Activated CD8-positive, alpha-beta T cell treated with anti-CD3 and anti-CD28 coated beads for 36 hours (primary cell): ENCODE measurements at places on chromosomes 13 and 19.

DNA sequence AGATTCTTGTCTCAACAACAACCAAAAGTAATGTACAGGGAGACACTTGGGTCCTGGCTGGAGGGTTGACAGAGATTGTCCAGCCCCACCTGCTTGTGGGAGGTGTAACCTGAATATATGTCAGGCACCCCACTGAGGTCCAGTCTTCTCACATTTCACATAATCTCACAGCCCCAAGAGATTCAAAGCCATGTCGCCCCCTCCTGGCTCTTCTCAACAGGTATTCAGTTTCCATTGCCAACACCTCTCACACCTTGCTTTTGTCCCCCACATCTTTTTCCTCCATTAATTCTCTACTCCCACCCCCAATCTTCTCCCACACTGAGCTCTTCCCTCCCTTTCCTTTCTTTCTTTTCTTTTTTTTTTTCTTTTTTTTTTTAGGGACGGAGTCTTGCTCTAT lies 11.2 kb downstream of the UNC13A start:
- H3K27me3 ChIP-seq, result peaks cover 30% of the 10 kb centered on the region
- peaks cover 3% of the 10 kb centered on the region for H3K4me1 ChIP-seq
- no peak overlapping the region for H3K27ac ChIP-seq
- H3K4me3 ChIP-seq, result no peak overlapping the region

- H3K4me1 ChIP-seq, result peaks cover 2% of the 10 kb centered on the region
- H3K27ac ChIP-seq, result no peak overlapping the region
- H3K36me3 ChIP-seq, result no peaks in the 10 kb centered on the region
Observed at GRCh38 chr13:66994097-66994496, 236.0 kb downstream of the PCDH9 start.

DNA sequence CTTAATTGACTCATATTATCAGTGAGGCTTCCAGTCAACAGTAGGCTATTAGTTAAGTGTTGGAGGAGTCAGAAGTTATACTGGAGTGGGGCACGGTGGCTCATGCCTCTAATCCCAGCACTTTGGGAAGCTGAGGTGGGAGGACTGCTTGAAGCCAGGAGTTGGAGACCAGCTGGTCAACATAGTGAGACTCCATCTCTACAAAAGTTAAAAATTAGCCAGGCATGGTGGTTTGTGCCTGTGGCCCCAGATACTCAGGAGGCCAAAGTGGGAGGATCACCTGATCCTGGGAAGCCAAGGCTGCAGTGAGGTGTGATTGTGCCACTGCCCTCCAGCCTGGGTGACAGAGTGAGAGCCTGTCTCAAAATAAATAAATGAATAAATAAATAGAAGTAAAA lies 53.2 kb downstream of the COMP start:
- H3K36me3 ChIP-seq, result no peaks in the 10 kb centered on the region
- DNase-seq, result no peak
- H3K4me1 ChIP-seq, result peaks cover 3% of the 10 kb centered on the region
- H3K4me3 ChIP-seq, result no peak overlapping the region
- H3K27me3 ChIP-seq, result no peaks in the 10 kb centered on the region
- H3K27ac ChIP-seq, result no peak overlapping the region

GRCh38 chr13:106473154-106473553 lies 62.3 kb downstream of the EFNB2 start:
- no peaks in the 10 kb centered on the region for H3K36me3 ChIP-seq
- no peak overlapping the region for H3K4me3 ChIP-seq

GRCh38 chr13:104584481-104584880 lies 1518.3 kb upstream of the SLC10A2 start:
- H3K4me1 ChIP-seq, result no peaks in the 10 kb centered on the region
- no peak overlapping the region for H3K4me3 ChIP-seq
- no peak for DNase-seq
- no peaks in the 10 kb centered on the region for H3K27me3 ChIP-seq
- no peaks in the 10 kb centered on the region for H3K36me3 ChIP-seq
- no peak overlapping the region for H3K27ac ChIP-seq

GRCh38 chr13:96081888-96082287 lies 8.0 kb upstream of the HS6ST3 start:
- H3K27me3 ChIP-seq, result no peaks in the 10 kb centered on the region
- no peak overlapping the region for H3K27ac ChIP-seq
- no peaks in the 10 kb centered on the region for H3K36me3 ChIP-seq
- no peak overlapping the region for H3K4me3 ChIP-seq

GRCh38 chr13:70829748-70830147 lies 721.5 kb upstream of the KLHL1 start:
- H3K4me1 ChIP-seq, result no peaks in the 10 kb centered on the region
- H3K36me3 ChIP-seq, result no peaks in the 10 kb centered on the region
- no peak overlapping the region for H3K4me3 ChIP-seq
- H3K27me3 ChIP-seq, result no peaks in the 10 kb centered on the region
- no peak for DNase-seq
- no peak overlapping the region for H3K27ac ChIP-seq

DNA sequence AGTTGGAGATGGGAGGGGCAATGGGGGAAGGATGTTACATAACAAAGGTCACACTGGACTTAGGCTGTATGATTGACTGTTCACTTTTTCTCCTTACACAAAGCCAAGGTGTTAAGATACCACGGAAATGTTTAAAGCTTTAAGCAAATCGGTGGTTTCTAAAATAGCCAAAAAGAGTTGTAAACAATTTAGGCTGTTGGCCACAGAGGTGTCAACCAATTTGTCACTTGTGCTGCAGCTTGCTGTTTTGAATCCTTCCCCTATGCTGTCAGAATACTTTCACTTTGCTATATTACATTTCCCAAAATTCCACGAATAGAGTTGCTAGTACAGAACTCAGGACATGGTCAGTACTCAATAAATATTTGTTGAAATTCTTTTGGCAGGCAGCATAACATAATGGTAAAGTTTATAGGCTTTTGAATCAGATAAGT lies 149.3 kb downstream of the VWA8 start:
- H3K36me3 ChIP-seq, result peaks cover 57% of the 10 kb centered on the region
- H3K27ac ChIP-seq, result no peak overlapping the region

GRCh38 chr13:39512687-39513086 lies 90.3 kb downstream of the LHFPL6 start:
- H3K36me3 ChIP-seq, result no peaks in the 10 kb centered on the region
- no peaks in the 10 kb centered on the region for H3K4me1 ChIP-seq
- DNase-seq, result no peak
- H3K27me3 ChIP-seq, result peaks cover 7% of the 10 kb centered on the region
- no peak overlapping the region for H3K4me3 ChIP-seq
- no peak overlapping the region for H3K27ac ChIP-seq

DNA sequence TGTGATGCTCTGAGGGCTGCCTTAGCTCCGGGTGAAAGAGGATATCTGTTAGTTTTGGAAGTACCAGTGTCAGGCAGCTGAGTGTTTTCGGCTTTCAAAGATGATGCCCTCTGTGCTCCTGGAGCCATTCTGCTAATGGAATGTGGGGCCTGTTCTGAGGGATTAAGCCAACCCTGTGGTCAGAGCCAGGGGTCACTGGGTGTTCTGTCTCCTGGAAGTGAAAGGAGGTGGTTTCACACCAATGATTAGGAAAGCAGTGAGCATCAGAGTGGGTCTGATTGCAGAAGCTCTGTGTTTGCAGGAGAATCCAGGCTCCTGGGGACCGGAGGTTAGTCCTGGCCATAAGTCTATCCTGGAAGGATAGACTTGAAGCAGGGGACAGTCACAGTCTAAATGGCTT lies 94.6 kb downstream of the UQCRFS1 start:
- no peak overlapping the region for H3K4me3 ChIP-seq
- H3K36me3 ChIP-seq, result no peaks in the 10 kb centered on the region
- DNase-seq, result no peak
- H3K27ac ChIP-seq, result no peak overlapping the region

GRCh38 chr13:112715210-112715609 lies 25.4 kb downstream of the ATP11A start:
- H3K36me3 ChIP-seq, result no peaks in the 10 kb centered on the region
- H3K4me3 ChIP-seq, result no peak overlapping the region
- no peak overlapping the region for H3K27ac ChIP-seq

- no peak for DNase-seq
- H3K36me3 ChIP-seq, result no peaks in the 10 kb centered on the region
- H3K27ac ChIP-seq, result no peak overlapping the region
- no peak overlapping the region for H3K4me3 ChIP-seq
- H3K27me3 ChIP-seq, result no peaks in the 10 kb centered on the region
Observed at GRCh38 chr13:107586216-107586615, 629.1 kb downstream of the LIG4 start.

DNA sequence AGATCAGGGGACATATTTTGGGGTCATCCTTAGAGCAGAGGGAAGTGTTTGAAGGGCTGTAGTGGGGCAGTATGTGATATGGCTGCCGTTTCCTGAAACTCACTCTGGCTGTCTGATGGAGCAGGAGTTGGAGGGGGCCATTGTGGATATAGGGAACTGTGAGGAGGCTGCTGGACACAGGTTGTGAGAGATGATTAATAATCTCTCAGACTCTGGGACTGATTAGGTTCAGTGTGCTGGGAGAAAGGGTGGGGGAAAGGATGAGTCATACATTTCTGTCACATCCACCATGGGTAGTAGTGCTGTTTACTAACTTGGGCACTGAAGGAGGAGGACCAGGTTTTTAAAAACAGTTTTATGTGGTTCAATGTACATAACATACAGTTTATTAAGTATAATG lies 4.8 kb downstream of the B3GLCT start:
- H3K4me1 ChIP-seq, result peaks cover 25% of the 10 kb centered on the region
- H3K27me3 ChIP-seq, result no peaks in the 10 kb centered on the region
- H3K36me3 ChIP-seq, result no peaks in the 10 kb centered on the region
- no peak overlapping the region for H3K4me3 ChIP-seq
- H3K27ac ChIP-seq, result peak overlapping the region; percentile 78
- DNase-seq, result peak; percentile 38

- no peak overlapping the region for H3K27ac ChIP-seq
- H3K4me1 ChIP-seq, result peaks cover 14% of the 10 kb centered on the region
- H3K27me3 ChIP-seq, result peaks cover 7% of the 10 kb centered on the region
- no peaks in the 10 kb centered on the region for H3K36me3 ChIP-seq
Observed at GRCh38 chr19:35354898-35355297, 3.4 kb upstream of the FFAR3 start.

- H3K36me3 ChIP-seq, result no peaks in the 10 kb centered on the region
- H3K4me1 ChIP-seq, result no peaks in the 10 kb centered on the region
- peaks cover 9% of the 10 kb centered on the region for H3K27me3 ChIP-seq
- no peak overlapping the region for H3K27ac ChIP-seq
Observed at GRCh38 chr13:43441899-43442499, 344.8 kb downstream of the ENOX1 start.

- H3K27ac ChIP-seq, result no peak overlapping the region
- DNase-seq, result no peak
- H3K4me1 ChIP-seq, result peaks cover 13% of the 10 kb centered on the region
- no peaks in the 10 kb centered on the region for H3K36me3 ChIP-seq
- no peak overlapping the region for H3K4me3 ChIP-seq
Observed at GRCh38 chr19:51686171-51686570, 7.0 kb upstream of the SPACA6 start.

DNA sequence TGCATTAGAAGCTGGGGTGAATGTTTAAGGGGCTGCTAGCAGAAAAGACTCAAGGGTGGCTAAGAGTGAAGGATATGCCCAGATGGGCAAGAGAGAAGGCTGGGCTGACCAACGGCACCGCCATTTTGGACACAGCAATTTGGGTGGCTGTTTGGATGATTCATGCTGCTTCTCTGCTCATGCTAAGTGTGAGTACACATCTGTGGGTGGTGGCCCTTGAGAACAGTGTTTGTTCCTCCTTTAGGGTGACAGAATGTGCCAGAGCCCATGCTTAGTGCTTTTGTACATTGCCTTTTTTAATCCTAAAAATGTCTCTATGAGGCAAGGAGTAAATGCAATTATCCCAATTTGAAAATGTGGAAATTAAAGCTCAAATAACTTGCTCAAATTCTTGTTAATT lies 9.8 kb downstream of the CBY2 start:
- no peak overlapping the region for H3K27ac ChIP-seq
- no peaks in the 10 kb centered on the region for H3K4me1 ChIP-seq
- H3K27me3 ChIP-seq, result no peaks in the 10 kb centered on the region
- no peaks in the 10 kb centered on the region for H3K36me3 ChIP-seq
- no peak for DNase-seq

GRCh38 chr19:54473892-54474372 lies 836 bp upstream of the CDC42EP5 start:
- DNase-seq, result no peak
- peaks cover 32% of the 10 kb centered on the region for H3K27me3 ChIP-seq
- H3K27ac ChIP-seq, result no peak overlapping the region
- H3K4me1 ChIP-seq, result peaks cover 17% of the 10 kb centered on the region

GRCh38 chr13:50452756-50453155 lies 390.7 kb downstream of the DLEU7 start:
- H3K36me3 ChIP-seq, result no peaks in the 10 kb centered on the region
- no peak overlapping the region for H3K4me3 ChIP-seq
- H3K27ac ChIP-seq, result no peak overlapping the region
- H3K4me1 ChIP-seq, result no peaks in the 10 kb centered on the region
- no peak for DNase-seq
- H3K27me3 ChIP-seq, result no peaks in the 10 kb centered on the region

- DNase-seq, result no peak
- peaks cover 3% of the 10 kb centered on the region for H3K27me3 ChIP-seq
- peaks cover 15% of the 10 kb centered on the region for H3K4me1 ChIP-seq
- no peak overlapping the region for H3K27ac ChIP-seq
Observed at GRCh38 chr13:23953860-23954512, 56.7 kb upstream of the C1QTNF9B start.

GRCh38 chr13:100600915-100601314 lies 12.3 kb upstream of the GGACT start:
- no peaks in the 10 kb centered on the region for H3K36me3 ChIP-seq
- H3K27me3 ChIP-seq, result no peaks in the 10 kb centered on the region
- H3K4me1 ChIP-seq, result no peaks in the 10 kb centered on the region
- no peak overlapping the region for H3K4me3 ChIP-seq
